ENCODE measurements at places on chromosomes 6 and 20. TPM values are rescaled to one million over a fixed set of nuclear protein-coding genes. Genes with fewer than 3 reads are reported as not detected.

The IER3 gene
- 187 TPM for total RNA-seq

The EFCAB8 gene
- 0.32 TPM for total RNA-seq

The PMEPA1 gene
- 0.86 TPM for total RNA-seq

The TCP11 gene
- total RNA-seq: 0.32 TPM

The CHMP4B gene
- total RNA-seq: 32.0 TPM

The CAPN11 gene
- total RNA-seq: not detected

The NOTCH4 gene
- 1.6 TPM for total RNA-seq

The ADGRF5 gene
- 0.86 TPM for total RNA-seq

The FRK gene
- total RNA-seq: 0.43 TPM

The MTFR2 gene
- total RNA-seq: 4.3 TPM

The DPPA5 gene
- total RNA-seq: not detected

The XKR7 gene
- total RNA-seq: not detected

The ECT2L gene
- total RNA-seq: not detected

The TXLNB gene
- total RNA-seq: 0.32 TPM

The DEFB114 gene
- not detected for total RNA-seq

The ZNF341 gene
- 1.3 TPM for total RNA-seq

The NKAPL gene
- 1.7 TPM for total RNA-seq
